ENCODE measurements at places on chromosomes 12 and 14. TPM values are rescaled to one million over a fixed set of nuclear protein-coding genes. Genes with fewer than 3 reads are reported as not detected.

DNA sequence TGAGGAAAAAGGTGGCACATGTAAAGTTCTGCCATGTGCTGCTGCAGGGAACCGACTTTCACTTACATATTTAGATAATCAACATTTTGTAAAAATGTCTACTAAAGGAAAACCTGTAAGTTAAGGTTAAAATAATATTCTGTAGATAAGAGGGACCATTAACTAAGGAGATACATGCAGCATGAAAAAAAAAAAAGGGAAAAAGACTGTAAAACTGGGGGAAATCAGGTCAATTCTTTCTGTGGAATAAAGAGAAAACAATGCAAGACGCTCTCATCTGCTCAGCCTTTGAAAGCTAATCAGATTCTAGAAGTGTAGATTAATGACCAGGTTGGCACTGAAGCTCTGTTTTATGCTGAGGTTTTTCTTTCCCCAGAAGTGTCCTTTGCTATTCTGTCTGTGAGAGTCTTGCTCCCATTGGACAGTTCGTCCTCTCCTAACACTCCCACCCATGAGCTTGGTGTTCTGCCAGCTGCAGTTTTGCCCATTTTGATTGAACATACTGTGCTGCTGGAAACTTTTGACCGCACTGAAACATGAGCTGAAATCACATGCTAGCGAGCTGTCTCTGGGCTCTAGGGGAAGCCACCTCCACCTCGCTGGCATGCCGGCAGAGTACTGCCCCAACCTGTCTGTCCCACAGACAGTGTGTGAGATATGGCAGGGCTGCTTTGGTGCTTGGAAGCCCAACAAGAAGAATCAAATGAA, 39.7 kb downstream of the PPTC7 start:
- peak; percentile 73 for DNase-seq

DNA sequence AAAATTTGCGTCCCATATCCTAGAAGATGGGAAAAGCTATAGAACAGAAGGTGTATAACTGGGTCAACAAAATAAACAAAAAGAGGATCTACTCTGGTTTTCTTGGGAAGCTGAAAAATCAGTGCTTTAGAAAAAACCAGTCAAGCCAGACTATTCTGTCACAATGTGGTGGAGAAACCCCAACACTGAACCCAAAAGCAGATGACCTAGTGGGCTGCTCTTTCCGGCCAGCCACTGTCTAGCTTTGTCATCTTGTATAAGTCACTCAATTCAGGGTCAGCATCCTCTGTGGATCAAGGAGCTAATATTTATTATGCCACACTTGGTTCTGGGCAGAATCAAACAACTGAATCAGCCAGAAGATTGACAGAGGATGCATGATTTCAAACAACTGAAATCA, 26.6 kb upstream of the TMCC3 start:
- no peak for DNase-seq

DNA sequence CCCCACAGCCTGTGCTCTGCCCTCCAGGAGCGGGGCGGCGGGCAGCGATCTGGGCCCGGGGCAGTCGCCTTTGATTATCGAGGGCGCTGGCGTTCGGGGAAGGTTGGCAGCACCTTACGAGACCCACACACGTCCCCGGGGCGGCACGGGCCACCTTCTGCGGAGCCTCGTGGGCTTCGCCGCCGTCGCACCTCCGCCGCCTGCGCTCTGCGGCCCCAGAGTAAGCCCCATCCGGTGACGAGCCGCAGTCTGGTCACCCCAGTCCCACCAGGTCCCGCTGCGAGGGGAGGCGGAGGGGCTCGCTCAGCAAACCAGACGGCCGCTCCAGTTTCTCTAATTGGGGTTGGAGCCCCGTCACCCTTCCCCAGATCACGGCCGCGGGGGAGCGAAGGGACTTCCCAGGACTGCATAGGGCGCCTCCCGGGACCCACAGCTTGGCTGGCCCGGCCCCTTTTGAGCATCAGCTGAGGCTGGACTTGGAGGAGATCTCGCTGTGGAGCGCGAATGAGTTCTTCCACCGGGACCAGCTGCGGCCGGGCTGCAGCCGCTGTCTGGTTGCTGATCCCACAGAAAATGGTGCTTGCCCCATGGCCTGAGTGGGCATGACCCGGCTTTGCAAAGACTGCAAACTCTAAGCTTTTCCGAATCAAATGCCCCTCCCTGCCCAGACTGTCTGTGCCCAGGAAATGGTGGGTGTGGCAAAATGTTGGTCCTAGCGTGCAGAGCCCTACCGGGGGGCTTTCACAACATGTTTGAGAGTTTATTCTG, 560 bp downstream of the LGALS3 start:
- peak; percentile 26 for DNase-seq

GRCh38 chr12:122880668-122881067, 15.3 kb downstream of the VPS37B start:
- no peak for DNase-seq

The NPAS3 gene
- 1.1 TPM for total RNA-seq

DNA sequence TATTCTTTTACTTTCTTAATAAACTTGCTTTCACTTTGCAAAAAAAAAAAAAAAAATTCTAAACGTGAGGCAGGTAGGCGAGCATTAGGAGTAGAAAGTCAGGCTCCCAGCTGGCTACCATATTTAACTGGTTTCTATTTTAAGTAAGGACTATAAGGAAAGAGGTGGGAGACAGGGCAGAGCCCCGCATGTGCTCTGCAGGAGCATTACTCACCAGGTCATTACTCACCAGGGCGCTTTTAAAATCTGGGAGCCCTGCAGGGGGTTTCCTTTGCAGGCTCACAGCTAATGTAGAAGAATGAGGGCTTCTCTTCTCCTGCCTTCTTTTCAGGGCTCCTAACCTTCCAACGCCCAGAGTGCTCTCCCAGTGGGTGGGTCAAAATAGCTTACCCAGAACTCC, 14.0 kb upstream of the DPF3 start:
- DNase-seq, result no peak

The ZCCHC8 gene
- 16.2 TPM for total RNA-seq

DNA sequence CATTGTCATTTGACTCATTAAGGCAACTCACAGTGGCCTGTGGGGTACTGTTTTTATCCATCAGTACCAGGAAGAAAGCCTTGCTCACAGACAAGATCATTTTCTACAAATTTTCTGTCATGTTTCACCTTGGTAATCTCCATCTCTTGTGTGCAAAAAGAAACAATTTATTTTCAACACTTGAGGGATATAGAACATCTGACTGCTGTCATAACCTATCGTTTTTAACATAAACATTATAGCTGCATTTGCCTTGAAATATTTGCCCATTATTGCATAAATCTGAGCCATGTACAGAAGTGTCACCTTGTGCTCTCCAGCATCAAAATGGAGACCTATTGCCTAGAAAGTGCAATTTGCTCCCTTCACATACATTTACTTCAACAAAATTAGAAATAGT, 300.8 kb downstream of the NPAS3 start:
- no peak for DNase-seq

The SYCP3 gene
- not detected for total RNA-seq

GRCh38 chr14:50366115-50366514, 30.6 kb downstream of the CDKL1 start:
- no peak for DNase-seq

The MANSC4 gene
- total RNA-seq, result not detected

- DNase-seq, result no peak
Observed at GRCh38 chr14:69594846-69595245, 16.6 kb upstream of the SUSD6 start.

DNA sequence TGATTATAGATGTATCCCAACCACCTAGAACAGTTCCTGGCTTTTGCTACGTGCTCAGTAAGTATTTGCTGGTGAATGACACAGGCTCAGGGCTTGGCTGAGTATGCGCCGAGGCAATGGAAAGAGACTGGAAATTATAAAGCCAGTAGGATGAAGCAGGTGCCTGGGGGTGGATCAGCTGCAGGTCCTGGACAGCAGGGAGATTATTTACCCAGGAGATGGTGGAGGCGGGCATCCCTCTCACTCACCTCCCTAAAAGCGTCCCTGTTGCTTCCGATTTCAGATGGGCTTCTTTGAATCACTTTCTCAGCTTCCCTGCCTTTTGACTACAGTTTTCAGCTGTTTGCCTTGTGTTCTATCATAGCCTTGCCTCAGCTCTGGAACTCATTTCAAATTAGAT, 6.4 kb downstream of the SLC6A13 start:
- DNase-seq, result no peak

DNA sequence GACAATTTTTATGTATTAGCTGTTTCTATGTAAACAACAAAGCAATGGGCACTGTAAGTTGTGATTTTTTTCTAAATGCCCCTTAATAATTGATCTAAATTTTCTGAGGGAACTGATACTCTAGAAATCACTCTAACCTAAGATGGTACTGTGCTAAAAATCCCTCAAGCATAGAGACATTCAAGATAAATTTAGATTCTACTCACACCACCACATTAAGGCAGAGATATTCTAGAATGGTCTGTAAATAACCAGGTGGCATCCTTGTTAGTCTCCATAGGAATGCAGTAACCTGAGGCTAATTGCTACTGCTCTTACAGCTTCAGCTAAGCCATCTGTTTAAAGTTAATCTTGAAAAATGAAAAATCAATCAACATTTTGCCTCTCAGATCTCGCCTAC, 87.3 kb downstream of the SLC41A2 start:
- no peak for DNase-seq

GRCh38 chr14:77542421-77543239, 44.0 kb upstream of the ISM2 start:
- DNase-seq, result no peak

GRCh38 chr12:3871356-3871755, 1.8 kb downstream of the PARP11 start:
- no peak for DNase-seq

DNA sequence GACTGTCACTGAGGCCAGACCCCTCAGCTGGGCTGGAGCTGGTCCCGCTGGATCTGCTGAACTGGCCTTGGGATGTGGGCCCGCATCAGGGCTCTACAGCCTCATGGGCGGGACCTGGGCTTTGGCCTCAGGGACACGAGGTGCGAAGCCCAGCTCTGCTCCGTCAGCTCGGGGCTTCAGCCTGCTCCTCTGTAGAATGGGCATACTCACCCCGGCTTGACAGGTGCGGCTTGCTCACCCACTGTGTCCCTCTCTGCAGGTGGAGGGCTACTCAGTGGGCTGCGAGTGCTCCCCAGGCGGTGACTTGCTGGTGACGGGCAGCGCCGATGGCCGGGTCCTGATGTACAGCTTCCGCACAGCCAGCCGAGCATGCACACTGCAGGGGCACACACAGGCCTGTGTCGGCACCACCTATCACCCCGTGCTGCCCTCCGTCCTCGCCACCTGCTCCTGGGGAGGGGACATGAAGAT, 57.6 kb downstream of the BEGAIN start:
- no peak for DNase-seq

The CYP46A1 gene
- total RNA-seq, result 1.3 TPM

GRCh38 chr12:115623764-115624334, 653.6 kb downstream of the MED13L start:
- no peak for DNase-seq

- DNase-seq, result no peak
Observed at GRCh38 chr12:88781909-88782308, 201.6 kb upstream of the KITLG start.

GRCh38 chr14:99035268-99035667, 236.7 kb downstream of the BCL11B start:
- no peak for DNase-seq

DNA sequence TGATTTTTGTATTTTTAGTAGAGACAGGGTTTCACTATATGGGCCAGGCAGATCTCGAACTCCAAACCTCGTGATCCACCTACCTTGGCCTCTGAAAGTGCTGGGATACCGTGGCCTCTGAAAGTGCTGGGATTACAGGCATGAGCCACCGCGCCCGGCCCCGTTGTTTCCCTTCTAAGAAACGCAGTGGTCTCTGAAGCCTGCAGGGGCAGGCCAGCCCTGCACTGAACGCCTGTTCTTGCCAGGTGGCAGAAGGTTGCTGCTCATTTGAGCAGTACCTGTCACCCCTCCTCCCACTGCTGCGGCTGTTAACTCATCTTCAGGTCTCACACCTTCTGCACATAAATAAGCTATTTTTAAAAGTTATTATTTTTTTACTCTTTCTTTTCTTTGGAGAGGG, 24.3 kb downstream of the GPRC5A start:
- no peak for DNase-seq

The ENDOU gene
- total RNA-seq, result 0.49 TPM

DNA sequence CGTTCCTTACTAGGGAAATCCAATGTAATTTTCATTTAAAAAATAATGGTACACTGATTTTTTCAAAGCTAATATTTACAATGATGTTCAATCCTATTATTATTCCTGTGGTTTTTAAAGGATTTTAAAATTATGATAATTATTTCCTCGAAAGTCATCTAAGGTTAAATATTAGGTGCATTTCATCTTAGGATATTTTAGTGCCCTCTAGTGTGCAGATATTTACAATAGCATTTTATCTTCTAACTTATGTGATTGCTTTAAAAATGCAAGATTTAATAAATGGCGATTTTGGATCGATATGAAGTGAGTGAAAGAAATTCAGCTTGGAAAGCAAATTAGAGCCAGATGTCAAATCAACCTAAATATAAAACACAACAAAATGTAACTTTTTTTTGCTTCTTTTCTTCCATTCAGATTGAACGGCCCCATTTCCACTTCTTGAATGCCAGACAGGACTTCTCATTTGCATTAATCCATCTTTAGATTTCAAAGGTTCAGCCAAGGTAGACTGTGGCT, 293.5 kb downstream of the SLC6A15 start:
- DNase-seq, result no peak

- DNase-seq, result no peak
Observed at GRCh38 chr12:108578813-108579212, 16.4 kb downstream of the ISCU start.

DNA sequence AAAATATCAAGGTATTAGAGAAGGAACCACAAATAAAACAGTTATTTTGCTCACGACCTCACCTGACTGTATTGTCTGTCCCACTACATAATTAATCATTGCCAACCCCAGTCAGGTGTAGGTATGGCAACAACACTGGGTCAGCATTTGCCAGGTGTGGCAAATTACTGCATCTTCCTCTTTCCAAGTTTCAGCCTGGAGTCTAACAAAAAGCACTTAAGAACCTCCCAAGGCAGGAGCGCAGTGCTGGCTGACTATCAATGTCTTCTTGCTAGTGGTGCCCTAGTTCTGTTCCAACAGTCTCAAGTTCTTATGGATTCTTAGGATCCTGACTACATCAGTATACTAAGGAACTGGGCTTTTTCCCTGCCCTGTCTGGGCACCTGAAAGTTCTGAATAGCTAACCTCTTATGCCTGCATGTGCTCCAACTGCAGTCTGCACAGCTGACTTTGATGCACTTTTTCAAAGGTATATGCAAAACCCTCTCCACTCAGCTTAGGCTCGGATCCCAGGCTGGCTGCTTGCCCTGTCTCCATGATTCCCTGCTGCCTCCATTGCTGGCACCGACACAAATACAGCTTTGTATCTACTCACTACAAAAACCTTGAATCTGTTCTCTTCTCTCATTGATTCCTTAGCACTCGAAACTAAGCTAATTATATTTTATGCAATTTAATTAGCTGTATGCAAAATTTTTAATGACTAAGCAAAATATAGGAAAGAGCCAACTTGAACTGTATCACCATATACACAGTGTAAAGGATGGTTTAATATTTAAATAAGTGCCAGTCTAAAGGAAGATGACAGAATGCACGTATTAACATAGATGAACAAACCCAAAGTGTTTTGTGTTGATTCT, 113.3 kb downstream of the PRKD1 start:
- no peak for DNase-seq

- DNase-seq, result no peak
Observed at GRCh38 chr12:101697930-101698799, 725 bp downstream of the CHPT1 start.
